Diencephalon (tissue), 1 donor: ENCODE measurements at places on chromosomes 4 and X. TPM values are rescaled to one million over a fixed set of nuclear protein-coding genes. Genes with fewer than 3 reads are reported as not detected.

APELA gene
- not detected for total RNA-seq

TMPRSS11F gene
- total RNA-seq, result not detected

SLC4A4 gene
- total RNA-seq, result 61.1 TPM

P2RY8 gene
- under 0.01 TPM for total RNA-seq

HDAC8 gene
- 31.4 TPM for total RNA-seq

SSX4B gene
- total RNA-seq, result not detected

STBD1 gene
- 1.6 TPM for total RNA-seq

PRR32 gene
- not detected for total RNA-seq

ARHGAP36 gene
- 8.5 TPM for total RNA-seq

SLC6A14 gene
- total RNA-seq, result not detected

PNMA5 gene
- 9.7 TPM for total RNA-seq

FAM9B gene
- not detected for total RNA-seq

VSIG4 gene
- total RNA-seq, result 30.7 TPM

VEGFD gene
- 0.46 TPM for total RNA-seq

COPS4 gene
- 154 TPM for total RNA-seq

KLB gene
- total RNA-seq, result 0.46 TPM

KLHL34 gene
- total RNA-seq, result 0.23 TPM

H2BW2 gene
- not detected for total RNA-seq

MSL3 gene
- total RNA-seq, result 28.8 TPM

P2RY10 gene
- not detected for total RNA-seq

TEX13A gene
- not detected for total RNA-seq

SPANXA1 gene
- total RNA-seq, result not detected

HS6ST2 gene
- total RNA-seq, result 37.8 TPM

STAP1 gene
- total RNA-seq, result 0.23 TPM

ADH7 gene
- total RNA-seq, result not detected

PROM1 gene
- 26.5 TPM for total RNA-seq

GPC3 gene
- total RNA-seq, result 11.8 TPM

RPS6KA6 gene
- 27.2 TPM for total RNA-seq

PPA2 gene
- 84.0 TPM for total RNA-seq

SMR3B gene
- not detected for total RNA-seq

TACC3 gene
- total RNA-seq, result 7.6 TPM

NLGN4X gene
- 71.3 TPM for total RNA-seq

CXCL6 gene
- total RNA-seq, result 0.69 TPM

CHIC1 gene
- total RNA-seq, result 22.6 TPM

GSTCD gene
- total RNA-seq, result 32.5 TPM

IL21 gene
- total RNA-seq, result not detected

GUCY1B1 gene
- 115 TPM for total RNA-seq

FGG gene
- not detected for total RNA-seq

GAGE12F gene
- total RNA-seq, result not detected

MAGEA2B gene
- total RNA-seq, result not detected

SLC25A53 gene
- total RNA-seq, result 12.5 TPM

EREG gene
- total RNA-seq, result under 0.01 TPM

CXCL3 gene
- total RNA-seq, result 1.2 TPM

CT45A10 gene
- total RNA-seq, result not detected

FRMD7 gene
- total RNA-seq, result 0.46 TPM

GLOD5 gene
- total RNA-seq, result not detected

MAGEA4 gene
- not detected for total RNA-seq

BST1 gene
- 1.2 TPM for total RNA-seq

POU4F2 gene
- not detected for total RNA-seq

ITGB1BP2 gene
- total RNA-seq, result 2.5 TPM

SAGE1 gene
- total RNA-seq, result not detected

ADRA2C gene
- total RNA-seq, result 4.8 TPM

SHISA3 gene
- 2.1 TPM for total RNA-seq

GABRQ gene
- total RNA-seq, result 5.8 TPM
